ENCODE measurements at places on chromosomes 5 and 9. TPM values are rescaled to one million over a fixed set of nuclear protein-coding genes. Genes with fewer than 3 reads are reported as not detected.

C5 gene
- total RNA-seq, result 7.7 TPM

CMBL gene
- 4.5 TPM for total RNA-seq

PGM5 gene
- total RNA-seq, result 3.3 TPM

PAXX gene
- total RNA-seq, result 13.5 TPM

NUTM2F gene
- total RNA-seq, result not detected

PLCXD3 gene
- 9.8 TPM for total RNA-seq

UBTD2 gene
- total RNA-seq, result 67.3 TPM

P4HA2 gene
- total RNA-seq, result 13.9 TPM

AHRR gene
- 1.2 TPM for total RNA-seq

TLE4 gene
- 65.2 TPM for total RNA-seq

SLC27A6 gene
- total RNA-seq, result 2.0 TPM

OR1J2 gene
- not detected for total RNA-seq

CDKN2B-AS1 gene
- 0.41 TPM for total RNA-seq

CAMK4 gene
- total RNA-seq, result 67.3 TPM

SLC6A3 gene
- total RNA-seq, result not detected

ZNF462 gene
- total RNA-seq, result 108 TPM

SHISAL2B gene
- not detected for total RNA-seq

RAD23B gene
- 110 TPM for total RNA-seq

CER1 gene
- total RNA-seq, result not detected

GCNT4 gene
- 2.4 TPM for total RNA-seq

DNM1 gene
- 73.8 TPM for total RNA-seq

PCDHGA10 gene
- 9.8 TPM for total RNA-seq

FST gene
- total RNA-seq, result 1.2 TPM

CEP120 gene
- total RNA-seq, result 52.6 TPM

PCSK1 gene
- 2.9 TPM for total RNA-seq

IGFBPL1 gene
- 42.0 TPM for total RNA-seq

NR2F1 gene
- total RNA-seq, result 53.8 TPM

SLC4A9 gene
- under 0.01 TPM for total RNA-seq

ADGRD2 gene
- not detected for total RNA-seq

IL7R gene
- 0.41 TPM for total RNA-seq

CDH9 gene
- 31.4 TPM for total RNA-seq

SHC3 gene
- total RNA-seq, result 49.3 TPM

SLC36A2 gene
- not detected for total RNA-seq

PCDHGA5 gene
- 5.7 TPM for total RNA-seq

SOWAHA gene
- total RNA-seq, result 4.5 TPM

ANKDD1B gene
- total RNA-seq, result 1.2 TPM

IL9 gene
- total RNA-seq, result not detected

NR4A3 gene
- 3.7 TPM for total RNA-seq

C8G gene
- not detected for total RNA-seq

TXNDC8 gene
- total RNA-seq, result not detected

NTRK2 gene
- total RNA-seq, result 221 TPM

WHRN gene
- total RNA-seq, result 0.41 TPM
